ENCODE measurements at places on chromosomes 12 and 14.

DNA sequence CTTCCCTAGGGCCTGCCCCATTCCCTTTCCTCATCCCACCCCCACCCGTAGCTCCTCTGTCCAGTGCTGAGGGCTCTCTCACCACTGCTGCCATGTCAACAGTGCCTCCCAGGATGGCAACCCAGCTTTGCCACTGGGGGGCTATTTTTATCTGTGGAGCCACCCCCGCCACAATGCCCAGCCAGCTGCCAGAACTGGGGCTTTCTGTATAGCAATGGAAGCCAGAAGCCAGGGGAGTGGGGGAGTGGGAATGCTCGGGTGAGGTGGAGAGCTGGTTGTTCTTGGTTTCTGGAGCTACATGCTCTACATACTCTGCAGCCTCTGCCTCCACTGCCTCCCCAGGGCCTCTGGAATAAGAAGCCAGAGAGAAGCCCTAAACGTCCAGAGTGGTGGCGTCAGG lies 8.9 kb downstream of the PDE1B start:
- DNase-seq, result no peak

GRCh38 chr14:87260460-87260859 lies 732.5 kb downstream of the GALC start:
- DNase-seq, result no peak

- DNase-seq, result no peak
Measured at GRCh38 chr14:61706096-61706690, 10.9 kb downstream of the HIF1A start.

DNA sequence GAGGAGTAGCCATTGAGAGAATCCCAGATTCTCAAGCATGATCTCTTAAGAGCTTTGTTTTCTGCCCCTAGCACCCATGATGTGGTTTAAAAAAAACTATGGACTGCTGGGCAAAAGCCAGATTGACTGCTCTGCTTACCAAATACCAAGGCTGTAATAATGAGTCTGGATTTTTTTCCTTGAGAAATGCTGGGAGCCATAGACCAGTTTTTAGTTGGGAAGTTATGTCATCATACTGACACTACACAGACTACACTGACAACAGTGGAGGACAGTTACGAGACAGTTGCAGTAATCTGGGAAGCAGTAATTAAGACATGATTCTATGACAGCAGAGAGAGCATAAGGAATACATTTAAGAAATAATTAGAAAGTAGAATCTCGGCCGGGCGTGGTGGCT lies 35.8 kb downstream of the SPATA7 start:
- DNase-seq, result no peak

- DNase-seq, result no peak
Measured at GRCh38 chr14:105474483-105475268, at the start of gene CRIP2. Gene CRIP2, plus strand, starts transcription at chr14:105474821. Its CDS starts 42 bp downstream, at chr14:105474863.

GRCh38 chr12:131136539-131136872 lies 182.8 kb downstream of the ADGRD1 start:
- DNase-seq, result no peak

DNA sequence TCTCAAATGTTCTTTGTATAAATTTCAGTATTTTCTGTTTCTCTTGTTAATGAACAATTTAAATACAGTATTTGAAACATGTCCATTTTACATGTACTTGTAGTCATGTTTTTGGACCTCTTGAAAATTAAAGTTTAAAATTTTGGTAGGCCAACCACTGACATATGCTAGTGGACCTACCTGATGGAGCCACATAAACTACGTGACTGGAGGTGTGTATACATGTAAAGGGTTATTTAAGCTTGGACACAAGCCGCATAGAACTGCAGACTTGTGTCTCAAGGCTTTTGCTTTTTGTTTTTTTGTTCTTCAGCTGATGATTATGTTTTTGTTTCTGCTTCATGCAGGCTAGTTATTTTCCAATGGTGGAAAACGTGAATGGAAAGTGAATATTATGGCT lies 568.5 kb upstream of the MDGA2 start:
- no peak for DNase-seq
